ENCODE measurements at places on chromosomes 13 and 19.
A peak's percentile ranks its signal among the peaks of the same experiment; 100 is the strongest.

- DNase-seq = peak; percentile 76
Measured at GRCh38 chr13:105804561-105805190, 730.8 kb downstream of the EFNB2 start.

DNA sequence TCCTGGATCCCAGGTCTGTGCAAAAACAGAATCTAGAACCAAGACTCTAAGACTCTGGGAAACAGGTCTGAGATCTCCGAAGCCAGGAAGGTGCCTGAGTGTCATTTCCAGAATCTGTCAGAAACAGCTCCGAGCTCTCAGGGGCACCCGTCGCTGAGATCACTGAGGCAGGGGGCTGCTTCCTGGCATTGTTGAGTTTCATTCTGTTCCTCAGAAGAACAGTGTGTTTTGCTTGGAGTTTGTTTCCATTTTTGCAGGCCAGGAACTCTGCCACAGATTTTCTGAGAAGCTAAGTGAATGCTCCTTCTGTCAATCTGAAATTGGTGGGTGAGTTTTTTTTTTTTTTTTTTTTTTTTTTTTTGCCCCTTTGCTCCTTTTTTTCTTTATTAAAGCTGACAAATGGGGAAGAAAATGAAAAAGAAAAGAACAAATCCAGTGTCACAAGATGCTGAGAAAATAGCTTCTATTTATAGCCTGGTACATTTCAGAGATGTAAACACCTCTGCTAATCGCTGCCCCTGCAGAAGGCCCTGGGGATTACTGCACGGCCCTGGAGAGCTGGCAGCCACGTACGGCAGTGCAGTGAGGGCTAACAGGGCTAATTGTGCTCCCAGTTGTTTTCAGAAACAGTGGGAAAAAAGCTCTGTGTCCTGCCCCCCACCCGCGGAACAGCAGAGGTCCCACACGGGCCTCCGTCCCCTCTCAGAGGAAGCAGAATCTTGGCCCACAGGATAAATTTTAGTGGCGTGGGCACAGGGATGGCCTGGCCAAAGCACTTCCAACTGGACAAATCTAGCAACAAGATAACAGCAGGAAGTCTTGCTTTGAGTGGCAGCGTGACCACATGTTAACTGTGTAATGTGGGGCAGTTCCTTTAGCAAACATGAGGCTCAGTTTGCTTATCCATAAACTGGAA, 237.6 kb upstream of the IRS2 start:
- no peak for DNase-seq

- peak; percentile 27 for DNase-seq
Measured at GRCh38 chr19:7004313-7004931, 16.8 kb downstream of the MBD3L2B start.

GRCh38 chr19:14248578-14249011, 42.6 kb upstream of the ADGRL1 start:
- no peak for DNase-seq

DNA sequence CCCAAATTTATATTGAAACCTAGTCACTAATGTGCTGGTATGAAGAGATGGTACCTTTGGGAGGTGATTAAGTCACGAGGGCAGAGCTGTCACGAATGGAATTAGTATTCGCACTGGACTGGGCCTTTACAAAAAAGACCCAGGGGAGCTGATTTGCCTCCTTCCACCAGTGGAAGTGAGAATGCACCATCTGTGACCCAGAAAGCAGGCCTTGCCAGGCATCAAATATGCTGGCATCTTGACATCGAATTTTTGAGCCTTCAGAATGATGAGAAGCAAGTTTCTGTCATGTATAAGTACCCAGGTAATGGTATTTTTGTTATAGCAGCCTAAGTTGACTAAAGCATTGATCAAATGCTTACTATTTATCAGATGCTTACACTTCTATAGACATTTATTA, 373.6 kb downstream of the FGF14 start:
- DNase-seq = no peak

GRCh38 chr19:51511353-51511752, 9.8 kb upstream of the SIGLEC12 start:
- no peak for DNase-seq

- DNase-seq = no peak
Measured at GRCh38 chr13:98241976-98242375, 64.9 kb upstream of the RNF113B start.

GRCh38 chr19:51660975-51661600, 14.5 kb upstream of the SIGLEC14 start:
- peak; percentile 77 for DNase-seq

GRCh38 chr19:35214766-35215422, 13.6 kb downstream of the FAM187B start:
- DNase-seq = no peak

DNA sequence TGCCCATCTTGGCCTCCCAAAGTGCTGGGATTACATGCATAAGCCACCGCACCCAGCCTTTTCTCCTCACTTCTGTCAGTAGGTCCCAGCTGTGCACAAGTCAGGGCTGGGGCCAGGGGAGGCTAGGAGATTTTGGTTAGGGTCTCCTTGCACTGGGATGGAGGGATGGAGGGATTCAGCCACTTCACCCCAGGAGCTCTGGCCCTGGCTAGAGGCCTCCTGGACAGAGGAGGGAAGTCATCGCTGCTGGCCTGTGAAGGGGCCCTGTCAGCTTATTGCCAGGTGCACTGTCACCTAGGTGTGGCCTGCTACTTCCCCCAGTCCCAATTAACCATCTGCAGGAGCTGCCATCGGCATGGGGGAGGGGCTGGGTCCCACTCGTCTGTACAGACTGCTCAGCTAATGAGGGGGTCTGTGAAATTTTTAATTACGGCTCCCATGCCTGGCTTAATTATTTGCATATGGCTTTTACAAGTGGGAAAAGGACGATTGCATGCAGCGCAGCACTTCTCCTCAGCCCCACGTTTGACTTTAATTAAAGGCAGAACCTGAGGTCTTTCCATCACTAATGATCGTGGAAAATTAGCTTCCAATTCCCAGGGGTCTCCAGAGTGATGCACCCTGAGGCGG, 52.4 kb downstream of the CHST8 start:
- DNase-seq = no peak

DNA sequence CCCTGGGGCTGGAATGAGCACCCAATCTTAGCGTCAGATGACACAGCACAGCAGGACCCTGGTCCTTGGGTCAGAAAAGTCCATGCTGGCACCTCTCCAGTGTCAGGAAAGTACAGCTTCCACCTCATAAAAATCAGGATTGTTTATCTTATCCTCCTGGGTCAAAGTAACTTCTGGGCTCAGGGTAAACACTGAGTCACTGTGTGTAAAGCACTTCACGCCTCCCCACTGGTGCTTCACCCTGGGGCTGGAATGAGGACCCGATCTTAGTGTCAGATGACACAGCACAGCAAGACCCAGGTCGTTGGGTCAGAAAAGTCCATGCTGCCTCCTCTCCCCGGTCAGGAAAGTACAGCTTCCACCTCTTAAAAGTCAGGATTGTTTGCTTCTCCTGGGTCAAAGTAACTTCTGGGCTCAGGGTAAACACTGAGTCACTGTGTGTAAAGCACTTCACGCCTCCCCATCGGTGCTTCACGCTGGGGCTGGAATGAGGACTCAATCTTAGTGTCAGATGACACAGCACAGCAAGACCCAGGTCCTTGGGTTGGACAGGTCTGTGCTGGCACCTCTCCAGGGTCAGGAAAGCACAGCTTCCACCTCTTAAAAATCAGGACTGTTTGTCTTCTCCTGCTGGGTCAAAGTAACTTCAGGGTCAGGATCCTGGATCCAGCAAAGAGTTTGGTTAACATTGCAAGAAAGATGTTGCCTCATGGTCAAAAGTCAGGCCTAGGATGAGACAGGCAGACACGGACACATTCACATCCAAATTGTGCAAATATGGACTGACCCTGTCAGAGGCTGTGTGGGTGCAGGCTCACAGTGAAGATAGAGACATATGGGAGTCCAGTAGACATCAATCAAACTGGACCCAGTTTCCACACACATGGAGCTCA, 39.2 kb upstream of the CYP2A7 start:
- no peak for DNase-seq

DNA sequence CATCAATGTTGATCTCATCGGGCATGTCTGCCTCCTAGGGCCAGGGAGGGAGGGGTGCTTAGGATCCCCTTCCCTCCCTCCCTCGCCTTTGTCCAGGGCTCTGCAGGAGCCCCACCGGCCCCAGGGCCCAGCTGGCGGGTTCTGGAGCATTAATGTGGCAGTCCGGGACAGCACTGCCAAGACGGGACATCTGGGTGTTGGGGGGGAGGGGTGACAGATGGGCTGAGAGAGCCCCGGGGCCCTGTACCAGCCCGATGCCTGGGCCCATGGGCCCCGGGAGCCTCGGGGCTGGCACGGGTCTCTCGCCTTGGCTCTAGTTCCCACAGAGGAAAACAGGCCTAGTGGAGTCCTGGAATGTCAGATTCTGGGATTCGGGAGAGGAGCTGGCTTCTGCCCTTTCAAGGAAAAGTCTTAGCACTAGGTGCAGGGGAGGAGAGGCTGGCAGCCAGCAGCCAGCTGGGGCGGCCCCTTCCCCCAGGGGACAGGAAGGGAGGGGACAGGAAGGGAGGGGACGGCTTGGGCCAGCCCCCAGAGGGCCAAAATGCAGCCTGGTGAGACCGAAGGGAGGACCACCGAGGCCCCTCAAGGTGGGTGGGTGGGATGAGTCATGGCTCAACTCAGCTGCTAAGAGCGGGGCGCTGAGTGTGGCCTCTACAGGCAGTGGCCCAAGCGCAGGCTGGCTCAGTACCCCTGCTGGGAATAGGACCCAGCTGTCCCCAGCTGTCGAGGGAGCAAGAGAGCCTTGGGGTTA, 3.1 kb downstream of the PPP1R14A start:
- no peak for DNase-seq

DNA sequence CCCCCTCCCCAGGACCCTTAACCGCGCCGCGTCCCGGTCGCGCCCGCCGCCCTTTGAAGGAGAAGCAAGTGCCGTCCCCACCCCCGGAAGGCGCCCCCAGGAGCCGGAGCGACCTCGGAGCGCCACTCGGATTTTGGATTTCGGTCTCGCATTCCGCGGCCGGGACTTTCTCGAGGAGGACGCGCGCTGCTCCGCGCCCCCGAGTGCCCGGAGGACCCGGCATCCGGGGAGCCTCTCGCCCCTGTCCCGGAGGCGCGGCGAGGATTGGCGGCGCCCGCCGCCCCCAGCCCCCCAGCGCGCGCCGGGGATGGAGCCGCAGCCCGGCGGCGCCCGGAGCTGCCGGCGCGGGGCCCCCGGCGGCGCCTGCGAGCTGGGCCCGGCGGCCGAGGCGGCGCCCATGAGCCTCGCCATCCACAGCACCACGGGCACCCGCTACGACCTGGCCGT, 1.6 kb downstream of the MIDN start:
- DNase-seq = no peak

DNA sequence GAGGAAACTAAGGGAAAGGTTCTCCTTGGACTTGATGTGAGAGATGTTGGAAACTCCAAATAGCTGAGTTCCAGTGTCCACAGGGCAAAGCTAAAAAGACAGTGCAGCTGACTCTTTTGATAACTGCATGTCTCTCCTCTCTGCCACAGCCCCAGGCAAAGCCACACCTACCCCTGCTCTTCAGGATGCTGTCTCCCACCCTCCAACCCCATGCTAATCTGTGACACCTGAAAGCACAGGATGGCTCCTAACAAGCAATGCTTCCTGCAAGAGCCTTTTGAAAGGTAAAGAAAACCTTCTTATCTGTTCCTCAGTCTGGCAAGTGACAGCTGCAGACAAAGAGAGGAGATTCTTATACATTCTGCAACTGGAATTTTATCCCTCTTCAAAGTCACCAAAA, 14.5 kb downstream of the SLC46A3 start:
- no peak for DNase-seq

DNA sequence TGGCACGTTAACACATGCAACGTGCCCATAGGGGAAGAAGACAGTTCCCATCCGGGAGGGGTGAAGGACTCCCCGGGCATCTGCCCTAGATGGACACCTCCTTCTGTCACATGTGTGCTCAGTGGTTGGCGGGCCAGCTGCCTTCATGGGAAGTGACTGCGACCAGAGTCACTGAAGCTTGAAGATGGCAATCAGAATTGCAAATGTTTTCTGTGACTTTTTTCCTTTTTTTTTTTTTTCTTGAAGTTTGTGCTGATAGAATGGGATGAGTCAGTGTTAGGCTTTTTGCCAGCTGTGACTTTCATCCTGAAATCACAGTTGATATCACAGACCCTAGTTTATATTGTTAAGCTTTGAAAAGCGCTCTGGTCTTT, 109.2 kb upstream of the MCF2L start:
- peak; percentile 75 for DNase-seq

DNA sequence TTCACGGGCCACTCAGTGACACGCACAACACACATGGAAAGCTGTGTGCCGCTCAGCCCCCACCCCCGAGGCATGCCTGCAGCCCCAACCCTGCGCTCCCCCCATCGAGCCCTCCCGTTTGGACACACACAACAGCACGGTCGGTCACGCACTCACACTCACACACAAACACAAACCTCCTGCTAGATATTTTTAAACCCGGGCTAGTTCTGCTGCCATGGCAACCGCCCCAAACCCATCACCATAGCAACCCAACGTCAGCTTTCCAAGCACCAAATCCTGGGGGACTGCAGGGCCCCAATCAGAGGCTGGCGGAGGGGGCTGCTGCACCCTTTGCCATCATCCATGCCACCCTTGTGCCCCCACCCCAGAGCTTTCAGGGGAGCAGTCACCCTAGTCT, 2.5 kb upstream of the NOVA2 start:
- peak; percentile 9 for DNase-seq

- no peak for DNase-seq
Measured at GRCh38 chr13:94966422-94966955, 254.1 kb upstream of the SOX21 start.

- DNase-seq = peak; percentile 62
Measured at GRCh38 chr13:100100115-100100879, 11.4 kb downstream of the PCCA start.

DNA sequence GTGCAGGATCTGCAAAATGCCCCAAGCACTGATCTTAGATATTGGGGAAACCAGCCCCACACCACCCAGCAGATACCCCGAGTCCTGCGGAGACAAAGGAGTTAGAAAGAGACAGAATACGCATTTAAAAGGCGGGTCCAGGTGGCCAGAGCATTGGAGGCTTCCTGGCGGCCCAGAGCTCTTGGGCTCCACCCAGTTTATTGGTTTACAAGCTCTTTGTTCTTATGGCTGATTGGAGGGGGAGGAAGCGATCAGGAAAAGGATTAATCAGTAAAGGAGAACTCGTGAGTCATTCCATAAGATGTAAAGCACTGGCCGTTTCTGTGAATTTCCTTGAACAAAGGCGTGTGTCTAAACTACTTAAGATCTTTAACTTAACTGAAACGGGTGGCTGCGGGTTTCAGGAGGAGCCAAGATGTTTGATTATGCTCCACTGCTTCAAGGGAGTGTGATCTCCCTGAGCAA, 926 bp downstream of the ZNF587 start:
- DNase-seq = peak; percentile 23

- no peak for DNase-seq
Measured at GRCh38 chr19:42285541-42285941, 16.4 kb upstream of the PRR19 start.

GRCh38 chr13:27853861-27854260, 61.6 kb downstream of the GSX1 start:
- DNase-seq = no peak

All from brain microvascular endothelial cell (primary cell).